ENCODE measurements at places on chromosomes 2 and 18. TPM values are rescaled to one million over a fixed set of nuclear protein-coding genes. Genes with fewer than 3 reads are reported as not detected.

Gene FAM124B
- polyA plus RNA-seq: 0.40 TPM

Gene HOXD10
- not detected for polyA plus RNA-seq

Gene HJURP
- 0.72 TPM for polyA plus RNA-seq

Gene PLA2R1
- 5.4 TPM for polyA plus RNA-seq

Gene ZNF397
- polyA plus RNA-seq: 11.7 TPM

Gene DNER
- polyA plus RNA-seq: 56.9 TPM

Gene UBXN2A
- 11.4 TPM for polyA plus RNA-seq

Gene IL1B
- 1.6 TPM for polyA plus RNA-seq

Gene PLGLB1
- polyA plus RNA-seq: 3.1 TPM

Gene DSG4
- polyA plus RNA-seq: not detected

Gene CXCR1
- 0.24 TPM for polyA plus RNA-seq

Gene FAP
- polyA plus RNA-seq: 0.64 TPM

Gene BIN1
- polyA plus RNA-seq: 113 TPM

Gene TUBB8B
- not detected for polyA plus RNA-seq

Gene MAPRE2
- 89.3 TPM for polyA plus RNA-seq

Gene MC5R
- not detected for polyA plus RNA-seq

Gene ZNF521
- 3.7 TPM for polyA plus RNA-seq

Gene TGFA
- 0.26 TPM for polyA plus RNA-seq

Gene MAB21L4
- polyA plus RNA-seq: 0.32 TPM

Gene DUSP2
- polyA plus RNA-seq: 1.9 TPM

Gene CNTNAP5
- 0.95 TPM for polyA plus RNA-seq

Gene GCG
- polyA plus RNA-seq: not detected

Gene LOXHD1
- 0.08 TPM for polyA plus RNA-seq

Gene ATOH8
- 0.88 TPM for polyA plus RNA-seq

Gene UGT1A8
- not detected for polyA plus RNA-seq

Gene RNF125
- 0.80 TPM for polyA plus RNA-seq

Gene L3MBTL4
- polyA plus RNA-seq: 3.9 TPM

Measured in adrenal gland (tissue), 19 donors.